ENCODE measurements at places on chromosomes 11 and 22.

DNA sequence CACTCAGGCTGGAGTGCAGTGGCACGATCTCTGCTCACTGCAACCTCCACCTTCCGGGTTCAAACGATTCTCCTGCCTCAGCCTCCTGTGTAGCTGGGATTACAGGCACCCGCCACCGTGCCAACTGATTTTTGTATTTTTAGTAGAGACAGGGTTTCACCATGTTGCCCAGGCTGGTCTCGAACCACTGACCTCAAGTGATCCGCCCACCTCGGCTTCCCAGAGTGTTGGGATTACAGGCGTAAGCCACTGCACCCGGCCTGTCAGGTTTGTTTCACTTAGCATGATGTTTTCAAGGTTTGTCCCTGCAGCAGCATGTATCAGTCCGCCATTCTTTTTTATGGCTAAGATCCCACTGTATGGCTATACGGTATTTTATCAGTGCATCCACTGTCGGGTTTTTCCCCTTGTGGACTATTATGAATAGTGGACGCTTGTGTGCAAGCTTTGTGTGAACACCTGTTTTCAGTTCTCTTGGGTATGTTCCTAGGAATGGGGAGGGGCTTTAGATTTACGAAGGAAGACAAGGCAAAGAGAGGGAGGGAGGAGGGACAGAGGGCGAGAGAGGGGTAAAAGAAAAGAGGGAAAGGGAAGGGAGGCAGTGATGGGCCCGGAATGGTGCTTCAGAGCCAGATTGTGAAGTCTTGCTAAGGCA is 13.9 kb upstream of the CDC42EP2 start:
- DNase-seq: no peak

GRCh38 chr11:124877910-124878758 is 12.9 kb downstream of the ROBO3 start:
- DNase-seq: no peak

DNA sequence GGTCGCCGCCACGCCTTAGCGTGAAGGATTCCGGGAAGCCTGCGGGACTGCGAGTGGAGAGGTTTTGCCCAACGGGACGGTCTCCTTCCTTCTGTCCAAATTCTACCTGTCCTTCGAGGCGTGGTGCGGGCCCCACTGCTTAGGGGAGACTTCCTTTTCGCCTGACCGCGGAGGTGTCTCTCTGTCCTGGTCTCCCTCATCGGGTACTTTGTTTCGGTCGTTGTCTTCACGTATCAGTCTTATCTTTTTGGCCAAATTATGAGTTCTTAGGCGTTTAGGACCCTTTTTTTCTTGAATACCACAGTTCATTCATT is 388 bp downstream of the HINFP start:
- no peak for DNase-seq

DNA sequence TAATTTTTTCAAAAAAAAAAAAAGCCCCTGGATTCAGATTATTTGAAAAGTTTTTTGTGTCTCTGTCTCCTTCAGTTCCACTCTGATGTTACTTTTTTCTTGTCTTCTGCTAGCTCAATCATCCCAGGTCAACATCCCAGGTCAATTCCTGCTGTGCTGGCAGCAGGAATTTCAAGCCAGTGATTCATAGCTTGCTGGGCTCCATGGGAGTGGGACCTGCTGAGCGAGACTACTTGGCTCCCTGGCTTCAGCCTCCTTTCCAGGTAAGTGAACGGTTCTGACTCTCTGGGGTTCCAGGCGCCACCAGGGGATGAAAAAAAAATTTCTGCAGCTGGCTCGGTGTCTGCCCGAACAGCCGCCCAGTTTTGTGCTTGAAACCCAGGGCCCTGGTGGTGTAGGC is 31.4 kb downstream of the PLAAT5 start:
- no peak for DNase-seq

DNA sequence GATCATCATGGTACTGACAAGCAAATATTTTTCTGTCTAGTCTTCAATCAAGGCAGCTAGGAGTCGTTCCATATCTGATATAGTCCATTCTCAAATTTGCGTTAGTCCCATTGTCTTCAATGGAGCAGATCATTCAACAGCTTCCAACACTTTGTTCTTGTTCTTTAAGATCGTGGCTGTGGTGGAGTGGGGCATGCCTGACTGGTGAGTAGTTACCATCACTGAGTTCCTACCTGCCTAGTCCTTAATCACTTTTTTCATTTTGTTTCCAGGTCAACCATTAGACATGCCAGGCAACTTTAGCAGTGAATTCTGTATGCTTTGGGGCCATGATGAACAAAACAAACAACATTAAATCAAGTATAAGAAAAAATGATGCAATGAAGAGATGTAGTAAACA is 693.1 kb upstream of the KIRREL3 start:
- no peak for DNase-seq

- no peak for DNase-seq
Observed at GRCh38 chr11:11250470-11250869, 102.6 kb downstream of the CSNK2A3 start.

- peak; percentile 29 for DNase-seq
Observed at GRCh38 chr11:75031224-75031753, 42.6 kb downstream of the NEU3 start.

DNA sequence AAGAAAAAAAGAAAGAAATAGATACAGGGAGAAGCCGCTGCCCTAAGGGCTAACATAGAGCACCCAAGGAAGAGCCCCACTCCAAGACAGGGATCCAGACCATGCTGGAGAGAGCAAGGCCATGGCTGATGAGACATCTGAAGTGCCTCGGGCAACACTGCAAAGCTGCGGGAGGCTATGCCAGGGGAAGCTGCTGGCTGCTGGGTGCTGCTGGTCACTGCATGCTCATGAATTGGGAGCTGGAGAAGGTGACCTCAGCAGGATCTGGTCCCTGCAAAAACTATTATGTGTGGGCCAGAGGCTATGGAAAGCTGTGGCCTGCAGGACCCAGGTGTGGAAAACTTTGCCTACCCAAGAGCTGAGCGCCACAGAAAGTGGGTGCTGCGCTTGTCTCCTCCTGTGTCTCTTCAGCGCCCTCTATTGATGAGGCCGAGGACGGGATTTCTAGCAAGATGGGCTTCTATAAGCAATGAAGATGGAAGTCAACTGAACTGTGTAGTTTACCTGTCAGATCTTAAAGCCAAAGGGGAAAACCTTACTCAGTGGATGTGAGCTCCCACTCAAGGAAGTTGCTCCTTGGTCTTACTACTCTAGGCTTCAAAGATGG is 17.3 kb upstream of the SLC29A2 start:
- peak; percentile 55 for DNase-seq

GRCh38 chr11:84034484-84034883 is 748.3 kb upstream of the CCDC90B start:
- no peak for DNase-seq

GRCh38 chr11:12276831-12277475 is 100.4 kb upstream of the PARVA start:
- DNase-seq: no peak

DNA sequence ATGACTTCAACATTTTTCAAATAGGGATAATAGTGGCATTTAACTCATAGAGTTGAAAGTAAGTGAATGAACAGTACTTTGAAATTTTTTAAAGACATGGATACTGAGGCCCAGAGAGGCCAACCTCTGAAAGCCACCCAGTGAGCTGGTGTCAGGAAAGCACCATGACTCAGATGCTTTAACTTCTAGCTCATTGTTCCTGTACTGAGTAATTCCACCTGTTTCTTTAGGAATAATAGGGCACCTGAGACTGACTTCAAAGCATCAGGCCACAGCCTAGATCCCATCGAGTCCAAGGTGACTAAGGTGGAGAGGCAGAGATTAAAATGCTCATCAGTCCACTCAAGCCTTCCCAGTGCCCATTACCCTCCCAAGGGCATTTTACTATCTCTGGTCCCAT is 491.8 kb upstream of the TENM4 start:
- no peak for DNase-seq

DNA sequence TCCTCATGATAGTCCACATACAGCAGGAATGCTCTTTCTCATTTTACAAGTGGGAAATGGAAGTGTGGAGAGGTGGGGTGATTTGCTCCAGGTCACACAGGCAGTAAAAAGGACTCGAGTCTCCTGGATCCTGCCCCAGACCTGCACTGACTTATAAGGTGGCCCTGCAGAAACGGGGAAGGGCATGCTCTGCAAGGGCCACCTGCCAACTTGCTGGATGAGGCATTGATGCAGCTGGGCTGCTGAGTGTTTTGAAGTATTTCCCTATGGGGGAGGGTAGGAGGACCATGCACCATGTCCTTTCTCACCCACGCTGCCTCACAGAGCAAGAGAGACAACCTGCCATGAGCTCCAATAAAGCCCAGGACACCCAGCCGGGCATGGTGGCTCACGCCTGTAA is 36.9 kb downstream of the OR6Q1 start:
- DNase-seq: no peak

GRCh38 chr11:81920205-81920604 is 813.5 kb downstream of the FAM181B start:
- DNase-seq: no peak

- DNase-seq: no peak
Observed at GRCh38 chr11:69086152-69087132, 37.7 kb downstream of the TPCN2 start.

DNA sequence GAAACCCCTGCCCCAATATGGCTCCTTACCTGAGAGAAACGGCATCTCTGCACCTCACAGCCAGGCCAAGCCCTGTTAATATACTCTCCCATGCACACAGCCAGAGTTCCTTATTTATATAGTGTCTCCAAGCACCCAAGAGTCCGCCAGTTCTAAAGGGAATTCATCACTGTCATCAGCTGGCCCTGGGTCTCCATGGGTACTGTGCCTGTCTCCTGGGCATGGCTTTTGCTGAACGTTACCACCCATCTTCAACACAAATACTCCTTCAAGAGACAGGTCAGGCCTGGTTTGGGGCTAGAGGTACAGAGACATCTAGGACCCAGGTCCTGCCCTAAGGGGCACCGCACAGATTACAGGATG is 1.6 kb upstream of the ATG16L2 start:
- no peak for DNase-seq

GRCh38 chr11:103624708-103625623 is 411.5 kb upstream of the DDI1 start:
- no peak for DNase-seq

DNA sequence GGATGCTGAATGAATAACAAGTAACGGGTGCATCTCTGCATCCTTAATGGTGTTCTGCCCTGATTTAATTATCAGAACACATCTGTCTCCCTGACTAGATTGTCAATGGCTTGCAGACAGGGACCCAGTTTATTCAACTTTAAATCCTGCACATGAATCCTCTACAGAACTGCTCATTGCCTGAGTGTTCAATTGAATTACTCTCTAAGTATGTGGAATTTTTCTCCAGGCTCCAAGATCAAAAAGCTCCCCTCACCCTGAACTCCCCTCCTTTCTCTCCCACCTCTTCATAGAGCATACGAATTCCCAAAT is 11.8 kb downstream of the MB start:
- DNase-seq: peak; percentile 26

GRCh38 chr11:103315248-103315647 is 206.0 kb downstream of the DYNC2H1 start:
- DNase-seq: no peak

GRCh38 chr11:123429336-123429735 is 733 bp upstream of the GRAMD1B start:
- DNase-seq: no peak

GRCh38 chr22:19730655-19731360 is 7.5 kb downstream of the GP1BB start:
- peak; percentile 51 for DNase-seq

- DNase-seq: no peak
Observed at GRCh38 chr11:116595305-116595880, 177.4 kb downstream of the BUD13 start.

DNA sequence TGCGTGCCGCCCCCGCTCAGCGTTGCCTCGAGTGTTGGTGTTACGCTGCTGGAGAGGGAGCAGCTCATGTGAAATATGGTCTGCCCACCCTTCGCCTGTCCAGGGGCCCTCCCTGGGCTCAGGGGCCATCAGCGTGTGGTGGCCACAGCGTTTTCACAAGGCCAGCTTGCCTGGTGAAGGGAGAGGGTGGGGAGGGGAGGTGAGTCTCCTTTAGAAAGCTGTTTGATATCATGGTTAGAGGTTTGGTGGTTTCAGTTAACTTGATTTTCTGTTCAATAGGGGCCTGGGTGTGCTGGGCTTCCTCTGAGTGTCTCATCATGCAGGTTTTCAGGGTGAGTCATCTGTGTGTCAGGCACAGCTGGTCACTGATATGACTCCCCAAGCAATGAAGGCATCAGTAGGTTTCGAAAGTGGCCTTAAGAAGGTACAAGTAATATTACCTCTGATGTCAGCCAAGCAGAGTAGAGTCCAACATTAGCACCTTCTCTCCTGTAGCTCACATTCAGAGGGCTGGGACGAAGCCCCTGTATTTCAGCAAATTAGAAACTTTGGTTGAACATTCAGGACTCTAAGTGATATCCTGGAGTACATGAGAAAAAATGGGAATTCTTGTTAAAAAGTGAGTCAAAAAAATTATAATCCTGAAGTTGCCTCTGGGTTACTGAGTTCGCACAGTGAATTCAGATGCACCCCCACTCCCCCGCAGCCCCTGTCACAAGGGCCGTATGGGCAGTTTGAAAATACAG is 172.5 kb downstream of the TBC1D22A start:
- no peak for DNase-seq

DNA sequence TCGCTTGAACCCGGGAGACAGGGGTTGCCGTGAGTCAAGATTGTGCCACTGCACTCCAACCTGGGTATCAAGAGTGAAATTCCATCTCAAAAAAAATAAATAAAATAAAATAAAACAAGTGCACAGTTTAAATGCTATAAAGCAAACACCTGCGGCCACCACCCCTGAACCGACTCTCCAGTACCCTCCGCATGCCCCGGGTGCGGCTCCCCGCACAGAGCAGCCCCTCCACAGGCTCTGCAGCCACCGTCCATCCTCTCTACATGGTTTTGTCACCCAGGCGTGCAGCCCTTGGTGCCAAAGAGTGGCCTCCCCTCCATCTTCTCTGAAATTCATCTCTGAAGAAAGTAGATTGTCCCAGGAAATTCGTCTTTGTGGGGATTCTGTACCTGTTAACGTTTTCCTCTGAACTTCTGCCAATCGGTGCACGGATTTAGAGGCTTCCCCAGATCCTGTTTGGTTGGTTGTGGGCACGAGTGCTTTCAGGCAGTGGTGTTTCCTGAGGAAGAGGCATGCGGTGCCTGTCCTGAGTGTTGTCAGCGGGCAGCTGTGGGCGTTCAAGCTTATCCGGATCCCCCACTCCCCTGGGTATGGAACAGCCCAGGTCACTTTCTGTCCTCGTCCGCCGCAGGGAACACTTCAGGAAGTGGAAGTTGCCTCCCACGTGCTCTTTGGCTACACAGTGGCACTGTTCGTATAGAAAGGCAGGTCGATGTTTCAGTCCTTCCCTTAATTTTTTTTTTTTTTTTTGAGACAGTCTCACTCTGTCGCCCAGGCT is 4.1 kb downstream of the MIOX start:
- DNase-seq: no peak

GRCh38 chr22:27409299-27409698 is 392.3 kb downstream of the MN1 start:
- DNase-seq: no peak

- DNase-seq: no peak
Observed at GRCh38 chr11:12927886-12928285, 81.2 kb upstream of the RASSF10 start.

- no peak for DNase-seq
Observed at GRCh38 chr11:46701078-46701654, 335 bp downstream of the ZNF408 start.

GRCh38 chr11:130168105-130168504 is 8.5 kb downstream of the ST14 start:
- DNase-seq: no peak

GRCh38 chr11:9498457-9499078 is 37.8 kb downstream of the ZNF143 start:
- DNase-seq: no peak

- DNase-seq: no peak
Observed at GRCh38 chr11:62823677-62824076, 8.2 kb downstream of the STX5 start.

All from globus pallidus (tissue), 1 donor.